Foreskin keratinocyte (primary cell): ENCODE measurements at places on chromosomes 12 and 14. TPM values are rescaled to one million over a fixed set of nuclear protein-coding genes. Genes with fewer than 3 reads are reported as not detected.

ADCY4 gene
- 0.49 and 1.1 TPM in 2 replicates for total RNA-seq

SLC16A7 gene
- 0.88 and 1.4 TPM in 2 replicates for total RNA-seq

AICDA gene
- not detected in 2 replicates for total RNA-seq

BCL11B gene
- total RNA-seq: 15.4 and 16.3 TPM in 2 replicates
